ENCODE measurements at places on chromosomes 13 and 19. TPM values are rescaled to one million over a fixed set of nuclear protein-coding genes. Genes with fewer than 3 reads are reported as not detected.

- DNase-seq: no peak
These were observed 46.5 kb downstream of the LYL1 start for GRCh38 chr19:13056052-13056660.

DNA sequence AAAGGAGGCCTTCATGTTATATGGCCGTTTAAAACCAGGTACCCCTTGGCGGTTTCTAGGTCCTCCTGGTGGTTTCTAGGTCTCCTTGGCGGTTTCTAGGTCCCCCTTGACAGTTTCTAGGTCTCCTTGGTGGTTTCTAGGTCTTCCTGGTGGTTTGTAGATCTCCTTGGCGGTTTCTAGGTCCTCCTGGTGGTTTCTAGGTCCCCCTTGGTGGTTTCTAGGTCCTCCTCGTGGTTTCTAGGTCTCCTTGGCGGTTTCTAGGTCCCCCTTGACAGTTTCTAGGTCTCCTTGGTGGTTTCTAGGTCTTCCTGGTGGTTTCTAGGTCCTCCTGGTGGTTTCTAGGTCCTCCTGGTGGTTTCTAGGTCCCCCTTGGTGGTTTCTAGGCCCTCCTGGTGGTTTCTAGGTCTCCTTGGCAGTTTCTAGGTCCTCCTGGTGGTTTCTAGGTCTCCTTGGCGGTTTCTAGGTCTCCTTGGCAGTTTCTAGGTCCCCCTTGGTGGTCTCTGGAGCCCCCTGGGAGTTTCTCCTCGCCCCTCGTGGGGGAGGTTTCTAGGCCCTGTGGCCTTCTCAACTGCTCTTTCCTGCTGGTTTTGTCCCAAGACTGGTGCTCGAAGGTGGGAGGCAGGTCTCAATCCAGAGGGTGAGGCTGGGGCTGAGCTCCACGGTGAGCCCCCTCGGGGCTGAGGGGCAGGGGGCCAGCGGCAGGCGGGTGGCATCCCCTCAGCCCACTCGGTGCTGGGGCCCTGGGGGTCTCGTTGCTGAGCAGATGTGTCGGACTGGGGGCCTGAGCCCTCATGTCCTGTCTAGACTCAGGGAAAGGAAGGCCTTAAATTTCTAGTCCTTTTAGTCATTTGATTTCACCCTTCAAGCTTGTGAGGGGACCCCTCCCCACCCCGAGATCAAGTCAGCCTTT, 8.0 kb downstream of the HCN2 start:
- DNase-seq: no peak

- DNase-seq: no peak
These were observed 1158.0 kb downstream of the EFNB2 start for GRCh38 chr13:105377452-105377851.

DNA sequence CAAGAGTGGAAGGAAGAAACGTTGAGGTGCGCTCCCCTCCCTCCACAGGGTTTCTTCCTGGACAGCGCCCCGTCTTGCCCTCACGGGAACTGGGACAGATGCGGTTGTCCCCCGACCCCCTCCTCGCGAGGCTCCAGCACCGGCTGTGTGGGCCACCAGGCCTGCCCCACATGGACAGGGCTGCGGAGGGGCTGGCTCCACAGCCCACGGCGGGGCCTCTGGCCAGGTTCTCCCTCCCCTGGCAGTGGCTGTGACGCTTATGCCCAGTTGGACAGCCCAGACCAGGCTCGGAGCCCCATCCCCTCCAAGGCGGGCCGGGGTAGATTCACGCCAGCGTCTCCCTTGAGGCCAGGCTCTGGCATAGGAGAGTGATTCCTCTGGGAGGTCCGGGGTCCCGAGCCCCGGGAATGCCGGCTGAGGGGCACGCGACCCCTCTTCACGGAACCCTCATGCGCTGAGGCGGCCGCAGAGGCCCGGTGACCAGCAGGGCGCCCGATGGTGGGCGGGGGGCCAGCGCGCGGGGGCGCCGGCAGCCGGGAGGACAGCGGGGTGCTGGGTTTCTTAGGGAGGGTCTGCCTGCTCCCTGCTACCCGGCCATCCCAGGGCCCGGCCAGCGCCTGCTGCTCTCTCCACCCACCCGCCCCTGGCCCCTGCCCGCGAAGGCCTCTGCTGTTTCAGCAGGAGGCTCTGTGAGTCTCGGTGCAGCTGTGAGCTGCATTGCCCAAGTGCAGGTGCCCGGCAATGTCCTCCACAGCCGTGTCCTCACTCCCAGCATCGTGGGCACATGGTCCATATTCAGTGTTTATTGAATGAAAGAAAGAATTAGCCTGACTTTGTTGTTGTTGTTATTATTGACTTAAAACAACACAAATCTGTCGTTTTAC, 20.3 kb upstream of the GAS6 start:
- no peak for DNase-seq

DNA sequence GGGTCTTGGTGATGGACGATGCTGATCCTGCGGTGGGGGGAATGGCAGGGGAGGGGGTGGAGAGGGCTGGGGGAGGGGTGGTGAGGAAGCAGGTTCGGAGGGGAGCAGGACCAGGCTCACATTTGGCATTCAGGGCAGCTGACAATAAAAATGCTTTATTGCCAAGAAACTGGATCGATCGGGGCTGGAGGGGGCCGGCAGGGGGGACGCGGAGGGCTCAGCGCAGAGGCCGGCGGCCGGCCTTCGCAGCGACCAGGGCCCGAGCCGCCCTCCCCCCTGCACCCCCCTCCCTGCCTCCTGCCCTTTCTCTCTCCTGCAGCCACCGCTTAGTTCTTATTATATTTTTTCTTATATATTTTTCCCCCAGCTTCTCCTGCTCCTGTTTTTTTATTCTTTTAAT, 18.1 kb upstream of the POU2F2 start:
- no peak for DNase-seq

DNA sequence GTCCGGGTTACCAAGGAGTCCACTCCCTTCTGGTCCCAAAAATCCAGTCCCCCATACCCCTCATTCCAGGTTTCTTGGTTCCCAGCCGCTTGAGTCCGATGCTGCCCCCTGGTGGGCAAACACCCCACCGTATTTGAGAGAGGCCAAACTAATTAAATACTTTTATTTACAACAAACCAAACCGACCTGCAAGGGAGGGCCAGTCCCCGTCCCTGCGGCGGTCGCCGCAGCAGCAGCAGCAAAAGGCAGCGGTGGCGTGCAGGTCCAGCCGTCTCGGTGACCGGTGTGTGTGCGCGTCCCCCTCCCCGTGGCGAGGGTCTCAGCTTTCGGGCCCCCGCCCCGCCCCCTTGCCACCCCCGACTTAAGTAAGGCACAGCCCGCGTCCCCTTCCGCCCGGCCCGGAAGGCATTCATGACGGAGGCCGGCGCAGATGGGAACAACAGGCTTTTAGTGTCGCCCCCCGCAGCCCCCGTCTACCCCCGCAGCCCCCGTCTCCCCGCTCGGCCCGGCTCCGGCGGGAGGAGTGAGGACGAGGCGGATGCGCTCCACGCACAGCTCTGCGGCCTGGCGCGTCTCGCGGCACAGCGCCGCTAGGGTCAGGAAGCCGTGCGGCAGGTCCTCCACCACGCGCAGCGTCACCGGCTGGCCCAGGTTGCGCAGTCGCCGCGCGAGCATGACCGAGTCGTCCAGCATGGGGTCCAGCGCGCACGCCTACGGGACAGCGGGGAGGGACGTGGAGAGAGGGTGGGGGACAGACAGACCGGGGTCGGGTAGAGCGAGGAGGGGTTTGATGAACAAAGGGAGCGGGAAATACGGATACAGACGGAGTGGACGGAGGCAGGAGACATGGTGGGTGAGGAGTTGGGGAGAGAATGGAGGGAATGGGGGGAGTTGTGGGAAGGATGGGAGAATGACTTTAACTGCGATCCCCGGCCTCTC, 11.5 kb upstream of the CNFN start:
- peak; percentile 38 for DNase-seq

The C1QTNF9 gene
- not detected for total RNA-seq

The TMEM255B gene
- 6.4 TPM for total RNA-seq

Measured in kidney epithelial cell (primary cell).